ENCODE measurements at places on chromosomes 7 and 10.

- DNase-seq, result no peak
Observed at GRCh38 chr10:64619102-64619501, 1097.9 kb downstream of the REEP3 start.

GRCh38 chr10:44326474-44327030 lies 58.3 kb downstream of the CXCL12 start:
- no peak for DNase-seq

- no peak for DNase-seq
Observed at GRCh38 chr7:52311886-52312285, 723.5 kb upstream of the POM121L12 start.

DNA sequence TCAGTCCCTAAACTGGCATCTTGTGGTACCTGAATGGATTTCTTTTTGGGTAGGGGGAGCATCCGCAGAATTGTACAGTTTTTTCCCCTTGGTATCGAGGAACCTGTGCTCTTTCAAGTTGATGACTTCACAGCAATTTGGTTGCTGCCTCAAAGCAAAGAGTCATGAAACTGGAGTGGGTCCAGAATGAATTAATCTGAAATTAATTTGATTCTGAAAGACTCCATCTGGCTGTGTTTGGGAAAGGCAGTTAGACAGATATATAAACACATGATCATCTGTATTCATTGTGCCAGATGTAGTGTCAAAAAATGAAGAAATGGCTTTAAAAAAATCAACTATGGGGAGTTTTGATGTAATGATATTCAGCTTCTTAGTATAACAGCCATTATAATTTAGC lies 136.1 kb downstream of the CELF2 start:
- DNase-seq, result no peak

GRCh38 chr7:97018126-97018601 lies 6.5 kb downstream of the DLX5 start:
- no peak for DNase-seq

DNA sequence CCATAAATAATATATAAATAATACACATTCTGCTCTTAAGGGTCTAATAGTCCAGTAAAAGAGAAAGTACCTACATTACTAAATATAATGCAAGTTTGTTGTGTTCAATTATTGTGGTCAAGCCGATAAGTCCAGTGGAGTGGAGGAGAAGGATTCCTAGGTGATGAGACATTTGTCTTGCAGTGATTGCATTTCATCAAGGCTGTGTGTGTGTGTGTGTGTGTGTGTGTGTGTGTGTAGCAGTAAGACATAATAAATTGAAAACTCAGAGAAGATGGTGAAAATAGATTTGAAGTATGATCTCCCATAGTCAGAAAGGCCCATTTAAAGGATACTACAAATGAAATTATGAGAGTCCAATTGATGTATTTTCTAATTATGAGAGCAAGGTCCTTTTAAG lies 192.5 kb upstream of the SEMA3C start:
- DNase-seq, result no peak

- DNase-seq, result no peak
Observed at GRCh38 chr10:3776796-3777571, 8.0 kb downstream of the KLF6 start.

DNA sequence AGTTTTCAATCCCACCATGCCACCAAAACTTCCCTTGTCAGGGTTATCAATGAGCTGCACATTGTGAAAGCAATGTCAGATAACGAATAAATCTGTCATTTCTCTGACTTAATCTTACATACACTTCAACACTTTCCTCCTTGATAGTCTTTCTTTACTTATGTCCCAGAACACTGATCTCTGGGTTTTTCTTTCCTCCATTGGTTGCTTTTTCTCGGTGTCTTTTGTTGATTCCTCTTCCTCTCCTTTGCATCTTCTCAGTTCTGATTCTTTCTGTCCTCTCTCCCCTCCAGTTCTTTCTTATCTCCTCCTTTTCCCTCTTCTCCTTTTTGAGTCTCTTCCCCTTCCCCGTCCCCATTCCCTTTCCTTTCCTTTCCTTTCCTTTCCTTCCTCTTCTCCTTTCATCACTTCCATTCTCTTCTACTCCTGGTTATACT lies 16.6 kb downstream of the DNAJB9 start:
- DNase-seq, result no peak

DNA sequence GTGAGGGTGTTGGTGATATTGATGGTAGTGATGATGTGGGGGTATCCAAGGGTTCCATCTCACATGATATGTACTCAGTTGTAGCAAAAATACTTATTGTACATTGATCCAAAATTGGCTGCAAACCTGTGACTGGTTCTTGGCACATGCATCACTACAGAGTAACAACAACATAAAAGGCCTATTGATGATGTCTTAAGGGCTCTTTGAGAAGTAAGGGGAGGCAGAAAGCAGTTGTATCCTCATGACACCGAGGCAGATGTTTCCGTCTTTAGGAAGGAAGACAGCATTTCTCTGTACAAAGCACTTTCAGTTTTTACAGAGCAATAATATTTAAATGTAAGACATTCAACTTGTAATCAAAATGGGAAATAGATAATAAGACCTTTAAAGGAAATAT lies 34.5 kb downstream of the NRG3 start:
- no peak for DNase-seq

- DNase-seq, result no peak
Observed at GRCh38 chr7:132596588-132596987, 20.3 kb upstream of the PLXNA4 start.

- no peak for DNase-seq
Observed at GRCh38 chr7:99876933-99877332, at the start of gene OR2AE1. Gene OR2AE1 (minus strand): TSS chr7:99877033. CDS start chr7:99877033, 0 bp downstream.

DNA sequence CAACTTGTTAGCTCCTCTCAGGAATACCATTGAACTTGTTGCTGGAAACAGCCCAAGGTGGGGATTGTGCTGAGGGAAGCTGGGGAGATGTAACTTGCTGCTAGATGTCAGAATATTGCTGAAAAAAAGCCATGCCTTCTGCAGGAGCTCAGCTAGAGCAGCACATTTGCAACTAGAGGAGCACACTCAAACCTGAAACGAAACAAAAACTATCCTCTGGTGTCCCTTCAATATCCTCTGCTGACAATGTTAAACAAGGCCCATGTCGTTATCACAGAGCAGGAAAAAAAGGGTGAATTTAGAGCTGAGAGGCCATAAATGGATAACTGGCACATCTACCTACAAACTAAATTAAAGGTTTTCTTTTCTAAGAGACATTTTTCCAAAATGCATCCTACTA lies 53.7 kb upstream of the MACC1 start:
- DNase-seq, result no peak

GRCh38 chr7:154509192-154509591 lies 457.0 kb downstream of the DPP6 start:
- DNase-seq, result no peak

GRCh38 chr10:110746254-110746826 lies 102.2 kb downstream of the RBM20 start:
- DNase-seq, result peak; percentile 25

DNA sequence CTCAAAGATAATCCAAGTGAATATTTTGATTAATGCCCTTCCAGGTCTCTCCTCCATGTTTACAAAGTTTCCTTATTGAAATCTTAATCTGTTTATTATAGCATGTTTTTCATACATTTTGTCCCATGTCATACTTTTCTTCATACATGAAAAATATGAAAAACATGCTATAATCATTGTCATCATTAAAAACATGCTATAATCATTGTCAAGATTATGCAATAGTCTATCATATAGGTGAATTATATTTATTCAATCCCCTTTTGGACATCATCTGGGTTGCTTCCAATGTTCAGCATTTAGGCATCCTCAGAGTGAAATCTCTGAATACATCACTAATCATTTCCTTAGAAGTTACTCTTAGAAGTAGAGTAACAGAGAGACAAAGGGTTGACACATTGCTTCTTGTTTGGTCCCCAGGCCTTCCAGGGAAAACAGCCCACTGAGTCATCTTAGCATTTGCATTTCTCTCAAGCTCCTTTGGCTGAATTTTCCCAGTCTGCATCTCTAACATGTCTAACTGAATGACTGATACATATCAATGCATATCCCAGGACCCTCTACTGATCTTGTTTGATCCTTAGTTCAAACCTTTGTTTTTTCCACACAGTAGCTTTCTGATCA lies 87.0 kb downstream of the SGMS1 start:
- no peak for DNase-seq

DNA sequence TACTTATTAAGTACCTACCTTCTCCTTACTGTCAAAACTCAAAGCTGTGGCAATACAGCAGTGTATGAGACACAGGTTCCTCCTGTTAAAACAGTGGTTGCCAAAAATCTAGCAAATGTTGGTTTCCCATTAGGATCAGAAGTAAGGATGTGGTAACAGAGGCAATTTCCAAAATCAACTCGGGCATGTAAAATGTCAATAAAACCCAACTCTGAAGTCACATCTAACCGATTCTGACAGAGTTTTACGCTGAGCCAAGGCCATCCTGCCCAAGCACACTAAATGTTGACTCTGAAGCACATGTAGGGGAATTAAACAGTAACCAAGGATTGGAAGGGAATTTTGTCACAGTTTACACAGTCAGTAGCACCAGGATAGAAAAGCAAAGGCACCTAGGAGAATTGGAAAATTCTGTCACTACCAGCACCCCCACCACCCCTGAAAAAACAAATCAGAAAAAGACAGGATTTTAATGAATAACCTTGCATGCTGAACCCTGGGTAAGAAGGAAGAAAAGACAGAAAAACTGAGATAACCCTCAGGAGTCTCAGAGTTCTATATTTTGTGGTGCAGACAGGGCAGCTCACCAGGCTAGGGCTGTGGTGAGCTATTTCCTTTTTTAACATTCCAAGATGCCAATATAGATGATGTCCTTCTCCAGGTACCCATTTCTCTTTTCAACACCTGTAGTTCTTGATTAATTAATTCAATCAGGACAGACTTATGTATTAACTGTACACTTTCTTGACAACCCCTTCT lies 119.5 kb downstream of the DOCK4 start:
- no peak for DNase-seq

DNA sequence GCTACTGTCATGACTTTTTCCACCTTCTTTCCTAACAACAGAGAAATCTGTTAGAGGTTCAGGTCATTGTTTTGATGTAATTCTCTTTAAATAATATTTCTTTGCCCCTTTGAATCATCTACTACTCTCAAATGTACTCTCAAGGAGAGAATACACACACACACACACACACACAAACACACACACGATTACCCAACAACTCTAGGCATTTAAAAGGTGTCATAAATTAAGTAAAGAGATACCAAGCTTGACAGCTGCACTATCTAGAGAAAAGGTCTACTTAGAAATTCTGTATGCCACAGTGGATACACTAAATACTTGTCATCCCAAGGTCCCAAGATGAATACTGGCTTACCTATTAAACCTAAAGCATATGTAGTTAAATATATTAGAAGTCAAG lies 4.8 kb downstream of the PANK1 start:
- no peak for DNase-seq

DNA sequence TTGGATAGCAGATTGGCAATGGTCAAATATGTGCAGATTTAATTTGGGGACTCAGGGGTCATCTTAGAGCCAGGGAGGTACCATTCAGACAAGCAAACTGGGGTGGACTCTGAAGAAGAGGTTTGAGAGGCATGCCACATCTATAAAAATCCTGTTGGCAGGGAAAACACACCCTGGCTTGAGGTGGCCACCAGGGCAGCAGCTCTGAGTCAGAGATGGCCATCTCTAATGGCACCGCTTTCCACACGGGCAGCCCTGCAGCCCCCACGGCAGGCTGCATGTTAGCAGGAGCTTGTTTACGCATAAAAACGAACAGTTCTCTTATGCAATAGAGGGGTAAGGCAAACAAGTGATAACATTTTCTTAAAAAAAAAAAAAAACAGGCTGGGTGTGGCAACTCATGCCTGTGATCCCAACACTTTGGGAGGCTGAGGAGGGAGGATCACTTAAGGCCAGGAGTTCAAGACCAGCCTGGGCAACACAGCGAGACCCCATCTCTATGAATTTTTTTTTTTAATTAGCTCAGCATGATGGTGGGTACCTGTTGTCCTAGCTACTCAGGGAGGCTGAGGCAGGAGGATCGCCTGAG lies 14.9 kb downstream of the DLG5 start:
- DNase-seq, result no peak

DNA sequence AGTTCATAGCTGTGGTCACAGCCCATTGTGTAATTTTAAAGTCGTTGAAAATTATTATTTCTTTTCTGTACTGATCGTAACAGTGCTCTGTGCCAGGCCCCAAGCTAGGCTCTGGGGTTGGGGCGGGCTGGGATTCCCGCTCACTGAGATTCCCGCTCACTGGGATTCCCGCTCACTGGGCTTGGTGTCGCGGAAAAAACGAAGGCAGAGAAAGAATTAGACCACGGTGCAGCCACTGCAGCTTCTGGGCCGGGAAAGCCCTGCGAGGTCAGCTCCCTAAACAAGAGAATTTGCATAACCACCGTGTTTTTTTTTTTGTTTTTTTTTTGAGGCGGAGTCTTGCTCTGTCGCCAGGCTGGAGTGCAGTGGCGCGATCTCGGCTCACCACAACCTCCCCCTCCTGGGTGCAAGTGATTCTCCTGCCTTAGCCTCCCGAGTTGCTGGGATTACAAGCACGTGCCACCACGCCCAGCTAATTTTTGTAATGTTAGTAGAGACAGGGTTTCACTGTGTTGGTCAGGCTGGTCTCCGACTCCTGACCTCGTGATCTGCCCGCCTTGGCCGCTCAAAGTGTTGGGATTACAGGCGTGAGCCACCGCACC lies 31.2 kb downstream of the FOXK1 start:
- DNase-seq, result no peak

DNA sequence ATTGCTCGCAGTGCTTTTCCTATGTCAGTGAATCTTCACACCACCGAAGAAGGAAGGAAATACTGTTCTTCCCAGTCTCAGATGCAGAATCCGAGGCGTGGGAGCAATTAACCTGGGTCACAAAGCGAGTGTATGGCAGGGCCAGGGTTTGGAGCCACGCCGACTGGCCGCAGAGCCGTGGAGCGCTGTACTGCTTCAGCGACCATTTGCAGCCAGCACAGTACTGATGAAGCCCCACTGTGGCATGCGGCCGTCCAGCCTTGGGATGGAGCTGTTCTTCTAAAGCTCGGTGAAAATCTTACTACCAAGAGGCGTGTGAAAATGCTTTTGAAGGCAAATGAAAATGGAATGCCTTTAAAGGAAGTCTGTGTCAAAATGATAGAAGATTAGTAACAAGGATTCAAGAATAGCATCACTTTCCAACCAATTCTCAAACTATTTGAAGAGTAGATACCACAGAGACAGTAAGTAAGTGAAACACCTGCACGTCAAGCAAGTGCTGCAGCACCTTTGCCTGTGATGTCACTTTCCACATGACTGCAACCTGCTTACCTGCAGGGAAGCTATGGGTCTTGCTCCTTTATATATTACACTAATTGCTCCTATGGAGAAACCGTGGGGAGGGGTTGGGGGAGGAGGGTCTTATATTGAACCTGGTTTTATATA lies 4.9 kb downstream of the PPP2R2D start:
- DNase-seq, result no peak

- no peak for DNase-seq
Observed at GRCh38 chr7:84729284-84729683, 457.6 kb downstream of the SEMA3D start.

- no peak for DNase-seq
Observed at GRCh38 chr7:150986556-150986955, 4.3 kb upstream of the NOS3 start.

- DNase-seq, result no peak
Observed at GRCh38 chr7:140212100-140212881, 35.5 kb upstream of the KDM7A start.

GRCh38 chr10:13953371-13953770 lies 366.6 kb downstream of the PRPF18 start:
- DNase-seq, result no peak
